ENCODE measurements at places on chromosomes 6 and 20. TPM values are rescaled to one million over a fixed set of nuclear protein-coding genes. Genes with fewer than 3 reads are reported as not detected.

PXMP4 gene
- 10.3 TPM for total RNA-seq

- DNase-seq: no peak
Measured at GRCh38 chr6:33848484-33848883, 44.7 kb upstream of the MLN start.

GRCh38 chr6:89955364-89955763, 61.1 kb downstream of the GJA10 start:
- DNase-seq: no peak

- no peak for DNase-seq
Measured at GRCh38 chr20:16621435-16622141, 48.3 kb upstream of the KIF16B start.

DNA sequence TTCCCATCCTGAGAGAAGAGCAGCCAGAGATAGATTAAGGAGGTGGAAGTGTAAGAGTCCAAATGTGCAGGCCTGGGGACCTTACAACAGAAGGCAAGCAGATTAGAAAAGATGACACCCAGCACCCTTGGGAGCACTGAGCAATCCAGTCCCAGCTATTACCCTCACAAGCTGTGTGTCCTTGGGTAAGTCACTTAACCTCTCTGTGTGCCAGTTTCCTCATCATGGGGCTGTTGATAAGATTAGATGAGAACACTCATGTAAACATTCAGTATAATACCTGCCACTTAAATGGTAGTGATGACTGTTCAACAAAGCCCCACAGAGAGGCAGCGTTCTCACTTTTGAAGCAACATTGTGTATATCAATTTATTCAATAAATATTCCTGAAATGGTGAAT, 114.8 kb upstream of the CST7 start:
- DNase-seq: no peak

GRCh38 chr6:154382740-154383139, 26.1 kb upstream of the IPCEF1 start:
- no peak for DNase-seq

DNA sequence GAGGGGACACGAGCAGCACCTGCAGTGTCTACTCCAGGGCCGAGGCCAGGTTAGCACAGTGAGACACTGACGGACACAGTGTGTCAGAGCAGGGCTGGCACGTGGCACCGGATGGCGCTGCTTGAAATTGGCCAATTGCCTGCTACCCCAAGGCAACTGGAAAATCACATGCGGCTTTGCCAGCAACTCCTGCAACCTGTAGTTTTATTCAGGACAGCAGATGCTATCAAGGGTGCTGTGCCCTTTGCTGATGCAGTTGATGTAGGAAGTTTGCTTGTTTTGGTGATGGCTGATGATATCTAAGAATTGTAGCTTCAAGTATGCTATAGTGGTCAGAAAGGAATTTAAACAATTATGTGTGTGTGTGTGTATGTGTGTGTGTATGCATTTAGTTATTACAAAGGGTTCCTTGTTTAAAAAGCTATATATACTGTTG, 25.9 kb downstream of the RIN2 start:
- DNase-seq: no peak

CGA gene
- not detected for total RNA-seq

FKBP1C gene
- total RNA-seq: not detected
